ENCODE measurements at places on chromosomes 13 and 19.

DNA sequence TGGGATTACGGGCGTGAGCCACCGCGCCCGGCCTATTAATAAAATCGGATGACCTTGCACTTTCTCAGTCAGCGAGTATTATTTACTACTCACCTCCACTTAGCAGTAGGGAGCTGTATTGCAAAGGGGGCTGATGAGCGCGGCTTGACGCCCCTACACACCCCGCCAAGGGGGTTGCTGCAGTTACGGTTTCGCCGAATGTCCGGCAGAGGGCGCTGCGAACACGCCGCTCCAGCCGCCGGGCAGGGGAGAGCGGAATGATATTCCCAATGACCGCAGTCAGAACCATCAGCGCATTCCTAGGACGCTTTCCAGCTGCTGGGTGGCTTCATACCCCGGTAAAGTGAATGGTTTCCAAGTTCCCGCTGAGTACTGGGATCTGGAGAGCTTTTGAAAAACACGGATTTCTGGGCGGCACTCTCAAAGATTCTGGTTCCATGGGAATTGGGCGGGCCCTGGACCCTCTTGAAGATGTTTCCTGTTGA is 30.0 kb upstream of the TPT1 start:
- DNase-seq, result peak; percentile 65

- no peak for DNase-seq
Observed at GRCh38 chr13:23765531-23765930, 123.7 kb downstream of the MIPEP start.

GRCh38 chr13:59259165-59260000 is 904.3 kb downstream of the DIAPH3 start:
- DNase-seq, result no peak

- DNase-seq, result no peak
Observed at GRCh38 chr19:16326401-16327168, 2.0 kb downstream of the KLF2 start.

- no peak for DNase-seq
Observed at GRCh38 chr13:50629497-50629896, 214.0 kb downstream of the DLEU7 start.

- peak; percentile 17 for DNase-seq
Observed at GRCh38 chr19:2722541-2723344, 1.6 kb upstream of the DIRAS1 start.

GRCh38 chr13:83153848-83154247 is 728.4 kb downstream of the SLITRK1 start:
- DNase-seq, result no peak

DNA sequence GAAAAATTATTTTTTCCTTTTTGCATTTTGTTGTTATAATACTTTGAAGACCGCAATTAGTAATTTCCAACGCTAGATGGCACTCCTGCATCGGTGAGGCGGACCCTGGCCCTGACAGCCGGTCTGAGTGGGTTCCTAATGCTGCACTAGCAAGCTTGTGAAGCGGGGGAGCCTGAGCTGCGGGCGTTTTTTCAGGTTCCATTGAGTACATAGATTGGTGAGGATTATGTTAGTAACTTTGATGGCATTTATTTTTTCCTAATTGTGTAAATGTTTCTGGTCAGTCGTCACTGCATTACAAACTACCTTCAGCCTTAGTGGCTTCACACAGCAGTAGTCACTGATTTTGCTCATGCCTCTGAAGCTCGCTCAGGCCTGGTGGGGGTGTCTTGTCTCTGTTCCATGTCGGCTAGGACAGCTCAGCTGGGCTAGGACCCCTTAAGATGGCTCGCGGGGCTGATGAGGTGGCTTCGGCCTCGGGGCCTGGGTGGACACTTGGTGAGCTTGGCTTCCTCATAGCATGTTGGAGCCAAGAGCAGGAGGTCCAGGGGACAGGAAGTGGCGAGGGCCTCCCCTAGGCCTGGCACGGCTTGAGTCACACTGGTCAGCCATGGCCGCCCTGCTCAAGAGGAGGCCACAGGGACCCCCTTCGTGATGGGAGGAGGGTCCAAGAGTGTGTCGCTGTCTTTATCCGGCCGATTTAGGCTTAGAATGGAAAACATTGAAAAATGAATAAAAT is 25.0 kb downstream of the ERCC5 start:
- peak; percentile 37 for DNase-seq

- no peak for DNase-seq
Observed at GRCh38 chr19:47610902-47611301, 2.0 kb downstream of the BICRA start.

GRCh38 chr19:58277748-58278540 is 811 bp upstream of the ZNF8 start:
- no peak for DNase-seq

DNA sequence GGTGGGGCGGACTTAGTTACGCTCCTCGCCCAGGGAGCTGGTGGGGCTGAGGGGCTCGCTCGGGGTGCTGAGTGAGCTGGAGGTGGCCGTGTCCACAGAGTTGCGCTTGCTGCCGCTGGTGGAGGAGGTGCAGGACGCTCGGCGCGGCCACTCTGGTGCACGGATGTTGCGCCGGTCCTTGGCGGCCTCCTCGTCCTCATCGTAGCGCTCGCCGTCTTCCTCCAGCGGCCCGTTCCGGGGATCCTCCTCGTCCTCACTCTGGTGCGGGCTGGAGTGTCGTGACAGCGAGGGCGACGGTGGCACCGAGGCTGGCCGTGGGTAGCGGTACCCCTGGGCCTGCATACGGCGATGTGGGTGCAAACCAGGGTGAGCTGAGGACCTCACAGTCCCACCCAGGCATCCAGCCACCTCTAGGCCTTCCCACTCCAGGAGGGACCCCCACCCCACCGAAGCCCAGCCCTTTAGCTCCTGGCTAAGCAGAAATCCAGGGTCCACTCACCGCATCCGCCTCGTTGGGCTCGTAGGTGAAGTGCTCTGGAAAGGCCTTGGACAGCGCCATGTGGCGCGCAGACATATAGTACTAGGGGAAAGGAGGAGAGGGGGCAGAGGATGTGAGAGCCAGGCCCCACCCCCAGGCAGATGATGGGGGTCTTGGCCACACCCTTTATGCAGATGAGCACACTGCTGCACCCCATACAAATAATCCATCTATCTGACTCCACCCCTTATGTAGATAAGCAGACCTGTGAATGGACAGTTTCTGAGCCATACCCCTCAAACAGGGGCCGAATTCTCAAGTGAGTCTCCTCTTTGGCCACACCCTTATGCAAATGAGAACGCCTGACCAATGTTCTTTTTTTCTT is 4.4 kb downstream of the FTL start:
- DNase-seq, result no peak

- no peak for DNase-seq
Observed at GRCh38 chr13:96993634-96994016, 651 bp downstream of the OXGR1 start.
